CD14-positive monocyte (primary cell): ENCODE measurements at places on chromosomes 7 and 10.

DNA sequence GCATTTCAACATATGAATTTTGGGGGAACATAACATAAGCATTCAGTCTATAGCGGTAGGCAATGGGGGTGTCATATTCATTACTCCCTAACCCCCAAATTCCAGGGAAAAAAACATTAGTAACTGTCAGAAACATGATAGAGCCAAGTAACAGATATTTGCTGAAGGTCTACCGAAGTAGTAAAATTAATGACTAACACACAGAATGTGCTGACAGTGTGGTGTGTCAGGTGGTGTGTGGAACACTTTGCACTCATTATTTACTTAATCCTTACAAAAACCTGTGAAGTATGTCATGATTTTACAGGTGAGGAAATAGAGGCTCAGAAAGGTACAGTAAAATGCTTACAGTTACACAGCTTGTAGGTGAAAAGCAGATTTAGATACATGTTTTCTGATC, 85.4 kb upstream of the RHOBTB1 start:
- DNase-seq: no peak
- no peak overlapping the region for H3K4me3 ChIP-seq
- no peaks in the 10 kb centered on the region for H3K4me1 ChIP-seq

DNA sequence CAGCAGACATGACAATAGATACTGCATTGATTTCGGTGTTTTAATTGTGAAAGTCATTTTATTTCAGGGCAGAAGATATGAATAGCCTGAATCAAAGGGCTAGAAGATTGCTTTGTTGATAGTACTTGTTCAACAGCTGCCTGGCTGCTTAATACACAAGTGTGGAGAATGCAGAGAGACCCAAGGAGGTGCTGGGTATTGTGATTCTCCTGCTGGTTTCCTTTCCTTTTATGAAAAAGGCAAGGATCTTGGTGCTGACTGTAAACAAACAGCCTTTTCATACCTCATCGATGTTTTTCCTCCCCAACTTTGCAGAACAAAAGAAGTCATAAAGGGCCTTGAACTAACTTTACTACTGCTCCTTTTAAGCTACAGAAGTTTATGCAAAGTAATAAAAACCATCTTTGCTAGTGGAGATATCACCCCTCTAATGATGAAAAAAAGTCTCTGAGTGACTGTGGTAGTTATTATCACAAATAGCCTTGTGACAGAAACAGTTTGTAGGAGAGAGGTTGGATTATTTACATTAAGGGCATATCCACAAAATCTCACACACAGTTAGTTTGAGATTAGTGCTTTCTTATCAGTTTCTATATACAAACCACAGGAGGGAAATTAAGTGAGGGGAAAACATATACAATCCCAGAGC, 800.0 kb downstream of the LRMDA start:
- H3K36me3 ChIP-seq: no peaks in the 10 kb centered on the region
- H3K4me1 ChIP-seq: no peaks in the 10 kb centered on the region
- no peak for DNase-seq
- H3K4me3 ChIP-seq: no peak overlapping the region
- no peaks in the 10 kb centered on the region for H3K27me3 ChIP-seq
- H3K27ac ChIP-seq: no peak overlapping the region

- peaks cover 5% of the 10 kb centered on the region for H3K4me1 ChIP-seq
- H3K4me3 ChIP-seq: no peak overlapping the region
- DNase-seq: no peak
- no peaks in the 10 kb centered on the region for H3K27me3 ChIP-seq
These were observed 17.8 kb upstream of the SLC16A12 start for GRCh38 chr10:89553064-89553734.

DNA sequence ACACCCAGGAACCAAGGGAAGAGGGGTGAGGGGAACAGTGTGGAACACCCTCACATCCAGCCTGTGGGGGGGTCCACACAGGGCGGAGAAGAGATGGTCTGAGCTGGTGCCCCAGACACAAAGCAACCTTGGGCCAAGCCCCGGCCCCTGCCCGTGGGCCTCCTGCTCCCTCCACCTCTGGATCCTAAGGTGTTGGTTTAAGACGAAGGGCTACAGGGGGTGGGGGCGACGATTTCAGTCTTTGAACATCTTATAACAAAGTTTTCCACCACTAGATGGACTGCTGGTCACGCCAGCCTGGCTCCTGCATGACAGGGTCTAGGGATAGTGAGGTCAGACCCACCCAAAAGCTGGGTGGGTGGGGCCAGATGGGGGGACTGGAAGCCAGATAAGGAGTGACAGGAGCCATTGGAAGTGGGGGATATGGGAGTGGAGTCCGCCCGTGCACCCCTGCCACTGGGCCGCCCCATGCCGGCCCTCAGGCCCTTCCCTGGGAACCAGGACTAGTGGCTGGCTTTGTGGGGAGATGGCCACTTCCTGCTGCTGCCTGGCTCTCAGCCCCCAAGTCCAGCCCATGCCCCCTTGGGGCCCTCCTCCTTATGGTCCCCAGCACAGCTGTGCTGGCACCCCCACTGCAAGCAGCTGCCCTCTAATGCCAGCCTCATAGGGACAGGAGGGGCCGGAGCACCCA, 98.4 kb downstream of the RGS10 start:
- H3K4me1 ChIP-seq: no peaks in the 10 kb centered on the region
- H3K36me3 ChIP-seq: peaks cover 15% of the 10 kb centered on the region
- H3K27me3 ChIP-seq: no peaks in the 10 kb centered on the region
- no peak overlapping the region for H3K27ac ChIP-seq
- H3K4me3 ChIP-seq: no peak overlapping the region
- DNase-seq: no peak

DNA sequence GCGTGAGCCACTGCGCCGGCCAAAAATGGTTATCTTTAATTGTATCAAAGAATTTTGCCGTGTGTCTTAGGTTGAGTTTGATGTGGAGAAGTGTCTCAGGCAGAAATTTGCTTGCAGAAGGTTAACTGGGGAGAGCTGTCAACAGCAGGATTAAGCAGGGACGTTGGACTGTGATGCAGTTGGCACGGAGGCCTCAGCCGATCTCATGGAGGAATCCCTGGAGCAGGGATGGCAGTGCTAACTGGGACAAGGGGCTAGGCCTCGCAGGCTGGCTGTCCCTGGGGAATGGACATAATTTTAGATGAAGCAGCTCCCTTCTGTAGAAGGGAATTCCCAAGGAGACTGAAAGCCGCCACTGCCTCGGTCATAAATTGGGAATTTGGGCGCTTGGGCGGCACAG, 12.3 kb upstream of the KIF5B start:
- no peak for DNase-seq
- H3K4me1 ChIP-seq: peaks cover 15% of the 10 kb centered on the region
- H3K4me3 ChIP-seq: no peak overlapping the region
- H3K27ac ChIP-seq: no peak overlapping the region
